ENCODE measurements at places on chromosomes 11 and 22. TPM values are rescaled to one million over a fixed set of nuclear protein-coding genes. Genes with fewer than 3 reads are reported as not detected.

The TYR gene
- not detected for total RNA-seq

The GLYATL2 gene
- total RNA-seq: 0.65 TPM

GRCh38 chr11:93481696-93482095 is 61.5 kb downstream of the SMCO4 start:
- no peak for DNase-seq
- H3K27me3 ChIP-seq: no peaks in the 10 kb centered on the region
- H3K27ac ChIP-seq: no peak overlapping the region
- peaks cover 3% of the 10 kb centered on the region for H3K4me1 ChIP-seq
- H3K4me3 ChIP-seq: no peak overlapping the region

- H3K4me3 ChIP-seq: no peak overlapping the region
- peaks cover 42% of the 10 kb centered on the region for H3K4me1 ChIP-seq
- H3K27me3 ChIP-seq: no peaks in the 10 kb centered on the region
- no peak for DNase-seq
Measured at GRCh38 chr11:84292955-84293354, 1006.8 kb upstream of the CCDC90B start.

DNA sequence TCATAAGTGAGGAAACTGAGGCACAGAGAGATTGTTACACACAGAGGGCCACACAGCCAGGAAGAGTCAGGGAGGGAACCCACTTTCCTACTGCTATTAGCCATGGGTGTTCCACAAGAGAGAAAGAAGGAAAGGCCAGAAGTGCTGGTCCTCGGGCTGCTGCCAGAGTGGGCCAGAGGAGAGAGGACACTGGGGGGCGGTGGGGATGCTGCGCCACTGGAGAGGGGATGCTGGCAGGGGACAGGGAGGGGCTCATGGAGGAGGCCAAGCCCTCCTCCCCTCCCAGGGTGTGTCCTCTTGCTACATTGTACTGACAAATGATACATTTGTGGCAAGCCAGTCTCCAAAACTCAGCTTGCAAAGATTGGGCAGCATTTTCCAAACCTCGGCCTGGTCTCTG is 9.9 kb downstream of the IL10RA start:
- no peaks in the 10 kb centered on the region for H3K4me1 ChIP-seq
- H3K4me3 ChIP-seq: no peak overlapping the region

GRCh38 chr11:64264371-64264852 is 13.1 kb downstream of the PLCB3 start:
- no peak overlapping the region for H3K27ac ChIP-seq
- H3K4me1 ChIP-seq: peaks cover 17% of the 10 kb centered on the region
- no peak for DNase-seq
- H3K27me3 ChIP-seq: no peaks in the 10 kb centered on the region
- peaks cover 7% of the 10 kb centered on the region for H3K36me3 ChIP-seq
- no peak overlapping the region for H3K4me3 ChIP-seq

- H3K36me3 ChIP-seq: no peaks in the 10 kb centered on the region
- H3K4me3 ChIP-seq: no peak overlapping the region
- H3K27ac ChIP-seq: no peak overlapping the region
- no peak for DNase-seq
- peaks cover 17% of the 10 kb centered on the region for H3K4me1 ChIP-seq
- no peaks in the 10 kb centered on the region for H3K27me3 ChIP-seq
Measured at GRCh38 chr11:10678101-10678500, 15.5 kb downstream of the IRAG1 start.

DNA sequence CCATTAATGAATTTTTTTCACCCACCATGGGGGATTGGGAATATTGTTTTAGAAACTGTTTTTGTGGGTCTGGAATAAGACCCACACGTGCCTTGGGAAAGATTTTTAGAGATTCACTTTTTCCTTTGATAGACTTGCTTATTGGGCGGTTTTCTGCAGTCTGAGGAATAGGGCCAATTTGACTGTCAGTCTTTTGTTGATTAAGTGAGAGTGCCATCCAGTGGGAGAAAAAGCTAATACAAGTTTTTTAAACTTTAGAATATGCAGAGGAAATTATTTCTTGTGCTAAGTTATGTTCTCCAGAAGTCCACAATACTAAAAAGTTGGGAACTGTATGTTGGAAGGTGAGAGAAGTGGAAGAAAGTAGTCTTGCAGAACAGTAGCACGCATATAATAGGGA is 56.1 kb downstream of the PRMT3 start:
- H3K36me3 ChIP-seq: no peaks in the 10 kb centered on the region
- no peak overlapping the region for H3K27ac ChIP-seq
- DNase-seq: peak; percentile 49
- H3K27me3 ChIP-seq: no peaks in the 10 kb centered on the region
- H3K4me1 ChIP-seq: no peaks in the 10 kb centered on the region

DNA sequence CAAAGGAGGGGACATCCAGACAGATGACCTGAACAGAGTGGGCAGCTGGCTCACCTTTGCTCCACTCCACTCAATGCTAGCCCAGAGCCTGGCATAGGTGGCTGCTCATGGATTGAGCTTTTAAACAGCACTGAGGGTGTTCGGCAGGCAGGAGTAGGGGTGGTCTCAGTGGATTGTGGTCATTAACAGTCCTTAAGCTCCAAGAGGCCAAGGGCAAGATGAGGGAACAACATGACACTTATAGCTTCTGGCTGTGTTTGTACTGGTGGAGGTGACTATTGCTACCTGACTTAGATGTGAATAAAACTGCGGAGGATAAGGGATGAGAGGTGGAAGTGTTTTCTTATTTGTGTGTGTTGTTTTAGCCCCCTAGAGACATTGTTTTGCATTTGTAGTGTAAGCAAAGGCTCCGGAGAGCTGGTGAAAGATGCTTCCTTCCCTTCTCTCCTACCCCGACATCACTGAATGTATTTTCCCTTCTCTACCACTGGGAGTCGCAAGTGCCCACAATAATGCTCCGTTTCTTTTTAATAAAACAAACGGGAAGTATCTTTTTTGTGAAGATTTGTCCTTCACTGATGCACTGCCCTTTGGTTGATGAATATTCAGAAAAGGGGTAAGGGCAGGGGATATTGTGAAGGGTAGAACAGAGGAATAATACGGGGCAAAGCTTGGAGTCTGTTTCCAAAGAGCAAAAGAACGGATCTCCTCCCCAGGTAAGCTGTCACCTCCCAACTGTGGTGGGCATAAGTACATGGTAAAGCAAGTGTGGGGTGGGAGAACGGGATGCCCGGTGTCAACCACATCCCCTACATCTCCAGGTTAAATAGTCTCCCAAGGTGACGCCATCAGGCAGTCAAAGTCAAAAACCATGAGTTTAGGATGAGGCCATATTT is 27.5 kb upstream of the MTNR1B start:
- no peak overlapping the region for H3K4me3 ChIP-seq
- peak; percentile 63 for DNase-seq
- peaks cover 15% of the 10 kb centered on the region for H3K27me3 ChIP-seq
- H3K27ac ChIP-seq: no peak overlapping the region

GRCh38 chr22:48320048-48320682 is 1507.5 kb downstream of the BRD1 start:
- no peak for DNase-seq
- H3K27ac ChIP-seq: no peak overlapping the region
- H3K4me1 ChIP-seq: no peaks in the 10 kb centered on the region

DNA sequence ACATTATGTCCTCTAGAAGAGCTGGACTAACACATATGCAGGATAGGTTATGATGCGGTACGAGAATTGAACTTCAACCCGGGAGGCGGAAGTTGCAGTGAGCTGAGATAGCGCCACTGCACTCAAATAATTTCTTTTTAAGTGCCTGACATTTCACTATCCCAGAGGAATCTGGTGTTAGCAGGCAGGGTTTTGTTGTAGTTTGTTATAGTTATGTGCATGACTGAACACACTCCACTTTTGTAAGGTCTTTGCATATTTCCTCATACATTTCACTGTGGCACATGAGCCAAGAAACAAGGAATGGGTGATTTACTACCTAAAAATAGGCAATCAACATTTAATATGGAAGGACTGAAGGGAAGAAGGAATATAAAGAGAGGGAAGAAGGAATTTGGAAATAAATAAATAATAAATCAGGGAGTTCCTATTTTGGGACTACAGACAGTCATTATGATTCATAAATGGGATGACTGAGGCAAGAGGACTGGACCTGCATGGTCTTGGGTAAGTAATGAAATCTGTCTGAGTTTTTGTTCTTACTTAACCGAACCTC is 8.7 kb upstream of the HIPK3 start:
- peak overlapping the region; percentile 68 for H3K27ac ChIP-seq
- H3K4me1 ChIP-seq: peaks cover 15% of the 10 kb centered on the region
- peak; percentile 82 for DNase-seq
- H3K36me3 ChIP-seq: no peaks in the 10 kb centered on the region
- H3K27me3 ChIP-seq: no peaks in the 10 kb centered on the region
- H3K4me3 ChIP-seq: 0 out of 2 replicates have a peak overlapping the region, but pooled peaks have one; percentile 16
